A549 treated with GW870086 at 1 μM for 4 hours (cell line): ENCODE measurements at places on chromosomes 11 and 22. TPM values are rescaled to one million over a fixed set of nuclear protein-coding genes. Genes with fewer than 3 reads are reported as not detected.

Gene NLRP10
- not detected in 5 replicates for total RNA-seq

Gene IRAG1
- 0.05 to 0.15 TPM (median 0.11 TPM) in 4 of 5 replicates, not detected in the other for total RNA-seq

Gene SAA4
- total RNA-seq = not detected in 5 replicates

Gene OR52N4
- total RNA-seq = not detected in 5 replicates

Gene KCTD14
- total RNA-seq = 1.7 to 2.1 TPM (median 2.0 TPM) in 5 replicates

Gene SOX6
- total RNA-seq = not detected in 5 replicates

Gene CYTH4
- 0.59 to 1.9 TPM (median 0.90 TPM) in 5 replicates for total RNA-seq

Gene TREH
- not detected in 5 replicates for total RNA-seq

Gene PRR5
- 11.0 to 16.5 TPM (median 14.6 TPM) in 5 replicates for total RNA-seq

Gene HTR3B
- not detected in 5 replicates for total RNA-seq

Gene CNIH2
- total RNA-seq = 1.7 to 2.4 TPM (median 2.4 TPM) in 5 replicates

Gene C11orf87
- 0.07 TPM in 1 of 5 replicates, not detected in the others for total RNA-seq

Gene UBASH3B
- 35.4 to 51.4 TPM (median 42.9 TPM) in 5 replicates for total RNA-seq

Gene CD248
- total RNA-seq = not detected in 5 replicates

Gene UPK3A
- not detected in 5 replicates for total RNA-seq
